Stimulated activated CD8-positive, alpha-beta memory T cell treated with anti-CD3 and anti-CD28 coated beads, Interleukin-4, amount 100 ng/mL, for 48 hours (primary cell): ENCODE measurements at places on chromosomes 5 and 9.

GRCh38 chr5:132489871-132490483, 596 bp downstream of the IRF1 start:
- DNase-seq, result peak; percentile 59

GRCh38 chr9:76610011-76610352, 151.0 kb downstream of the GCNT1 start:
- no peak for DNase-seq

DNA sequence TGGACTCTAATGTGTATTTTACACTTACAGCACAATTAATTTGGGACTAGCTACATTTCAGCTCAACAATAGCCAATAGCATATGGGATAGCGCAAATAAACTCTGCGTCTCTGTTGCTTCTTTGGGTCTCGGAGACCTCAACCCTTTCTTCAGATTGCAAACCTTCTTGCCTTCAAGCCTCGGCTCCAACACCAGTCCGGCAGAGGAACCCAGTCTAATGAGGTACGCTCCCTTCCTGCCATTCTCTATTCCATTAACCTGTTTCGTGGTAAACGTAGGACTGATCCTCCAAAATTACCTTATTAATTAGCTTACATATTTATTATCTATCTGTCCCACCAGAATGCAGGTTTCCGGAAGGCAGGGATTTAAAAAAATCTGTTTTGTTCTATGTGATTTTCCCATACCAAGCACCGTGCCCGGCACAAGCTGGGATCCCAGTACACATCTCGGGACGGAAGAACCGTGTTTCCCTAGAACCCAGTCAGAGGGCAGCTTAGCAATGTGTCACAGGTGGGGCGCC, 525 bp upstream of the DAPK1 start:
- DNase-seq, result no peak

DNA sequence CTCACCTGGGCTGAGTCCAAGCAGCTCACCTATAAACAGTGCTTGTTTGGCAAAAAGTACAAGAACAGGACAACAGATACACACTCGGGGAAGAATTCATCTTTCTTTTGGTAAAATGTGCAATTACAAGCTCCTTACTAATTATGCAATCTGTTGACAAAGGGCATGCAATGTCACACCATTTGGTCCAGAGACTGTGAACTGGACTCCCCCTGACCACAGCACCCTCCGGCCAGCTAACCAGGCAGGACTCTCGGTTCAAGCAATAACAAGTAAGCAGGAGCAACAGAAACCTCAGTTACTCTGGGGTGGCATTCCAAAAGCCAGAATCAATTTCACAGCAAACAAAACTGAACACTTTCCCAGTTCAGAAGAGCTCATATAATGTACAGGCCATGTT, 113.8 kb downstream of the GNAQ start:
- no peak for DNase-seq

DNA sequence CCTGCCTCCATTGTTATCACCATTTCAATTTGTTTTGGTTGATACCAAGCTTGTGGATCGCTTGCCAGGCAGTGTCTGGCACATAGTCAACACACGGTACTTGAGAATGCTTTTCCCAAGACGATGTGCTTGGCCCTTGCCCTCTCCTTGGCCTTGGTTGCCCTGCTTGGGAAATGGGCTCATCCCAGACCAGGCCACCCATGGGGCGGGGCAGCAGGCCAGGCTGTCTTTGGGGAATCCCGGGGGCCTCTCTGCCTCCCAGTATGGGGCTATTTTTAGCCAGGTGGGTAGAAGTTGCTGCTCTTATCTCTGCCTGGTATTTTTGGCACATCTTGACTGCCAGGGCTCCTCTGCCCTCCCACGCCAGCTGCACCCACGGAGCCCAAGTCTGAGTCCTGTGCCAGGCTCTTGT, 49.9 kb downstream of the LMX1B start:
- DNase-seq, result no peak

DNA sequence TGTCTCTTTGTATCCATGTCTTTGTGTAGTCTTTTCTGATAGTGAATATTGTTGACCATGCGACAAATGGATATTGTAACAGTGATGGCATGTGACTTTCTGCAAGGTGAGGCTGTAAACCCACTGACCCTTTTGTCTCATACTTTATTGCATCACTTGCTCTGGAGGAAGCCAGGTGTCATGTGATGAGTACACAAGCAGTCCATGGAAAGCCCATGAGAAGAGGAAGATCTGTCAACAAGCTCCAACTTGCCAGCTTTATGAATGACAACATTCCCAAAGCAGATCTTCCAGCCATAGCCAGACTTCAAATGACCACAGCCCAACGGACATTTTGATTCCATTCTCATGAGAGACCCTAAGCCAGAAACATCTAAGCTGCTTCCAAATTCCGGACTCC, 450.1 kb upstream of the ACTBL2 start:
- DNase-seq, result no peak

GRCh38 chr9:98109052-98109451, 10.0 kb downstream of the TRIM14 start:
- DNase-seq, result no peak

- DNase-seq, result no peak
Measured at GRCh38 chr5:105639068-105639467, 2031.7 kb downstream of the EFNA5 start.

DNA sequence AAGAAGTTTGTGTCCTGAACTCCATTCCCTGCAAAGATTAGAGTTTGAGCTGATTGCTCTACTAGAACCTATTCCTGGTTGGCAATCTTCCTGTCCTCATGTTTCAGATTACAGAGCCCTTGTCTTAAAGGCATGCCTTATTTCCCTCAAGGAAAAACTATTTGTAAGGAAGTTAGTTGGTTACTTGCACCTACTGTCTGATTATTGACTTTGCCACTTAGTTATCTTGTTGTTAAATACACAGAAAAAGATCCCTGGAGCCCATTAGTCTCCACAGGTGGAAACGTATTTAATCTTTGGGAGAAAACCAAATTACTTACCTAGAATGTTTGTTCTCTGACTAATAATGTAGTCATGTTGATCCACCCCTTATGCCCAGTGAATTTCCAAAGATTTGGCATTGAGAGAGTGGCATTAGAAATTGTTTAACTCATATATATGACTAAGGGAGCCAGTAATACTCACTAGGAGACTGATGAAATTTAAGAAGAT, 132.3 kb upstream of the ELL2 start:
- DNase-seq, result no peak

GRCh38 chr5:155148694-155149093, 135.1 kb downstream of the KIF4B start:
- no peak for DNase-seq

- DNase-seq, result no peak
Measured at GRCh38 chr9:119544492-119544891, 175.3 kb upstream of the BRINP1 start.

GRCh38 chr5:113215401-113216060, 219.3 kb downstream of the TSSK1B start:
- no peak for DNase-seq

GRCh38 chr5:179488975-179489374, 61.4 kb upstream of the RUFY1 start:
- no peak for DNase-seq

DNA sequence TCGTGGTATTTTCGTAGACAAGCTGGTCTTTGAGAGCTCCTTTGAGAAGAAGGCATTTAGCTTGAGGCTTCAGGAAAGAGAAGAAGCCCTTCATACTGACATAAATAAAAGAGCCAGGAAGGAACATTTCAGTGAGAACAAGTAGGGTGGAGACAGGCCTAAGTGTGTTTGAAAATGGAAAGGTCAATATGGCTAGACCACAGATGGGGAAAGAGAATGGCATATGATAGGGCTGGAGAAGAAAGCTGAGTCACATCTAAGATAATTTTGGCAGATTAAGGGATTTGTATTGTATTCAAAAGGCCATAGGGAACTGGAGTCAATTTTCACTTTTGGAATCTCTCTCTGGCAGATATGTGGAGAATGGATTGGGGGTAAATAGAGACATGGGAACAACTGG, 374.9 kb downstream of the TMEM38B start:
- no peak for DNase-seq

DNA sequence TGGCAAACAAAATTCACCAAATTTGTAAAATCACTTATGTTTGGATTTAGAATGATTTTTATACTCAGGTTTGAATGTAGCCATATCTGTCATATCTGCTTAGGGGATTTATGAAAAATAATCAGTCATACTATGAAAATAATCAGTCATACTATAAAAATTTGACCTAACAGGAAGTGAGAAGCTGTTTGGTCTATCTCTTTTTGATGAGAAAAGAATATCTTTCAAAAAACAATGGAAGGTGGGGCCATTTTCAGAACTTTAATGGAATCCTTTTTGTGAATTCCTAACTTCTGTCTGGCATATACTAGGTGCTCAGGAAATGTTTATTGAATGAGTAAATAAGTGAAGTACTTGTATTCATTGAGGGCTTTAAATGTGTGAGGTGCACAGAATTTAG, 70.1 kb downstream of the CWC27 start:
- no peak for DNase-seq

DNA sequence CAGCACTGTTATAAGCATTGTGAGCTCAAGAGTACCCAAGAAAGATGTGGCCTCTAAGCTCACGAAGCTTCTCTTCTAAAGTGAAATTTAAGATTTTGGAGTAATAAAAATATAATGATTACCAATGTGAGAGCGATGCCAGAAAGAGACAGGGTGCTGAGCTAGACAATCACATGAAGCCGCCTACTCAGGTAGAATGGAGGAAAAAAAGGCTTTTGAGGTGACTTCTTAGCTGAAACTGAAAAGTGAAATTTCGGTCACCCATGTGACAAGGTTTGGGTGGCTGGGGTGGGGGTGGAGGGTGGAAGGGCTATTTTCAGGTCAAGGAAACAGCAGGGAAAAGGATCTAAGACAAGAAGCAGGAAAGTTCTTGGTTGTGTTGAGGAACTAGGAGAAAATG, 388.2 kb upstream of the WWC1 start:
- DNase-seq, result no peak

- no peak for DNase-seq
Measured at GRCh38 chr5:160347448-160347847, 23.0 kb downstream of the C1QTNF2 start.

GRCh38 chr5:56534102-56534829, 281.1 kb upstream of the MAP3K1 start:
- no peak for DNase-seq

DNA sequence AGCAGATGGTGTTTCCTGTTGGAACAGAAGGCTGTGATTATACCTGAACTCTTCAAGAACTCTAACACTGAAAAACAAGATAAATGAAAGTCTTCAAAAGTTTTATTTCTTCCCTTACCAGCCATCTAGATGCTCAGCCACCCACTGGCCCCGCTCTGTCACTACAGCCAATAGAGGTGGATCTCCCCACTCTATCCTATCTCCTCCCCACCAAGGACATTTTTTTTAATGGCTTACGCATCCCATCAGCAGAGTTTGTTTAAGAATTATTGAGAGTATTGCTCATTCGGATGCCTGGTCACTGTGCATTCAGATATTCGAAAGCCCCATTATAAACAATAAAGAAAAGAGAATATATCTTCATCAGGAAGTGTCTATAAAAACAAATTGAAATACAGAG, 159.4 kb downstream of the RASEF start:
- DNase-seq, result no peak

DNA sequence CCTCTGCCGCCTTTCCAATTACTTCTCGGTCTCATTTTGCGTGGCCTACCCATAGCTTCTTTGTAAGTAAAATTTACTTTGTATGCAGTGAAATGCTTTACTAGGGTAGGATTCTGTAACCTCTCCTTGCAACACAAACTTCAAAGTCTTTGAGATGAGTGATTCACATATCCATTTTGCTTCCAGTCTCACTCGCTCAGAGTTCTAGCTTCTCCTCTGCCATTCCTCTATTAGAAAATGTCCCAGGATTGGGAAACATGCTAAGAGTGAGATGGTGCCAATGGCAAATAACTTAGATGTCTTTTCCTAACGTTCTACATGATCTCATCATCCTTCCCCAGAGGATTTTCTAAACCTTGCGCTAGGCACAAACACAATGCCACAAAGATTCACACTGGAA, 270.5 kb upstream of the SLC30A5 start:
- DNase-seq, result no peak

GRCh38 chr9:137479892-137480685, 21.0 kb upstream of the NSMF start:
- no peak for DNase-seq

GRCh38 chr9:101486693-101487442, 46.8 kb upstream of the RNF20 start:
- peak; percentile 36 for DNase-seq

- DNase-seq, result no peak
Measured at GRCh38 chr9:127133739-127134167, 11.3 kb upstream of the ANGPTL2 start.

DNA sequence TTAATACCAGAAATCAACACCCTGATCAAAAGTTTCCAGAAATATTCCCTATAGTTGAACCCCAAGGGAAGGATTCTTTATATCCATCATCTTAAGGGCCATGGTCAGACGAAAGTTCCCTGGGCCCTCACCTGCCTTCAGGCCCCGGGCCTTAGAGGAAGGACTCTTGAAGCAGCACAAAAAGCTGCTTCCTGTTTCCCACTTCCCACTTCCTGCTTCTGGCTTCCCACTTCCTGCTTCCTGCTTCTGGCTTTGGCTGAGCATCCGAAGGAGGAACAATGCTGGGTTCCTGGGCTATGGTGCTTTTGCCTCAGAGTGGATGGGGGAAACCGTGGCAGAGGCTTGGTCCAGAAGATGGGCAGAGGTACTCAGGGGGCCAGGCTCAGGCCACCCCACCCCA, 25.8 kb upstream of the DAP start:
- DNase-seq, result no peak

DNA sequence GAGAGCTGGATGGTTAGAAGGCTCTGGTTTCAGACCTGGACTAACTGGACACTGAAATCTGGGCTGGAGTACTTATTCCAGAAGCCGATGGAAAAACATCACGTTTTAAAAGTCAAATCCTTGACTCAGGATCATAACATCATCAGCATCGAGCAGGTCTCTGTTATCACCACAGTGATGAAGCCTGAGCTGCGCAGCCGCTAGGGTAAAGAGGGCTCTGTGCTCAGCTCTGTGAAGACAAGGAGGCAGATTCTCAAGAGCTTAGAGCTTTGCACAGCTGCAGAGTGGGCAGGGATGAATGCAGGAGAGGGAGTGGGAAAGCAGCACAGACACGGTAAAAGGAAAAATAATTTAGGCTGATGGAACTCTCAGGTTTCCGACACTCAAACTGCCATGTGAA, 208.8 kb upstream of the TAS2R1 start:
- DNase-seq, result no peak

DNA sequence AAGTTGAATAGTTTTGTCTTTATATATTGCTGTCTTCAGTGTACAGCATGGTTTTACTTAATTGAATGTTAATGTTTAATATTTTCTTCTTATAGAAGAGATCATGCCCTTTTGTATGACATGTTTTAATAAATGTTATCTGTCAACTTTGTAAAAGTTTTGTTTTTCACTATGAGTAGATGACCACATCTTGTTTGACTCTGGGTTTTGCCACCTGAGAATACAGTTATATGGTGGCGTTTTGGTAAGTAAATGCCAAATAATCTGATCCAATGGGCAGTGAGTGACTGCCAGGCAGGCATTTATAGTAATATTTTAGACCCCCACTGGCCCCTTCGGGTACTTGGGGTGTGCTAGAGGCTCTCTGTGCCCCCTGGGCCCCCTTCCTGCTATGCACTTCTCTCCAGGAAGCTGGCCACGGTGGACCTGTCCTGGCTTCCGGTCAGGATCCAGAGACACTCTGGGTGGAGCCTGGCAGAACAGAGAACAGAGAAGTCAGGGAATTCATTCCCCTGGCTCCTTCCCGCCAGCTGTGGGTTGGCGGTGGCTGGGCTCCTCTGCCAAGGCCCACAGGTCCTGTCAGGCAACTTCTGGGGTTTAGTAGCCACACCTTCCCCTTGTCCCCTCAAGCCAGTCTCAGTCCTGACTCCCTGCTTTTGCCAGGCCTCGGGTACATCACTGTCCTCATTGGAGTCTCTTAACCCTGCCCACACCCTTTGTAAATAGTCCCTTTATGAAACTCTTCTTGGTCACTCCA, 22.2 kb upstream of the ZBTB34 start:
- DNase-seq, result no peak
